ENCODE measurements at places on chromosomes 7 and 10.
A peak's percentile ranks its signal among the peaks of the same experiment; 100 is the strongest.

- no peak for ATAC-seq
These were observed 42.2 kb upstream of the ELN start for GRCh38 chr7:73985737-73986141.

DNA sequence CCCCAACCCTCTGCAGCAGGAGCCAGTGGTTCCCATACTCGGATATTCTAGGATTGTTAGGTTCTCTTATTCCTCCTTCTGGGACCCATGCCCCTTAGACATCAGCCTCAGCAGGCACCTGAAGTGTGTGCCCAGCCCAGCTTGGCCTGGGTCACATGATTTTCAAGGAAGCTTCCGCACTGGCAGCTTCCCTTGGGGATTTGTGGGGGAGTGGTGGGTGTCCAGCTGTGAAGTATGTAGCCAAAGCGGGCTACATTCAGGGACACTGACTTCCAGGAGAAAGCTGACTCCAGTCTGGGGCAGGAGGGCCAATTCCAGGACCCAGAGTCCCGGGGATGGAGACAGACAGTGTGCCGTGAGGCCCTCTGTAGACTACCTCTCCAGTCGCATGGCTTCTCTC lies 1.3 kb downstream of the LDB1 start:
- no peak for ATAC-seq

DNA sequence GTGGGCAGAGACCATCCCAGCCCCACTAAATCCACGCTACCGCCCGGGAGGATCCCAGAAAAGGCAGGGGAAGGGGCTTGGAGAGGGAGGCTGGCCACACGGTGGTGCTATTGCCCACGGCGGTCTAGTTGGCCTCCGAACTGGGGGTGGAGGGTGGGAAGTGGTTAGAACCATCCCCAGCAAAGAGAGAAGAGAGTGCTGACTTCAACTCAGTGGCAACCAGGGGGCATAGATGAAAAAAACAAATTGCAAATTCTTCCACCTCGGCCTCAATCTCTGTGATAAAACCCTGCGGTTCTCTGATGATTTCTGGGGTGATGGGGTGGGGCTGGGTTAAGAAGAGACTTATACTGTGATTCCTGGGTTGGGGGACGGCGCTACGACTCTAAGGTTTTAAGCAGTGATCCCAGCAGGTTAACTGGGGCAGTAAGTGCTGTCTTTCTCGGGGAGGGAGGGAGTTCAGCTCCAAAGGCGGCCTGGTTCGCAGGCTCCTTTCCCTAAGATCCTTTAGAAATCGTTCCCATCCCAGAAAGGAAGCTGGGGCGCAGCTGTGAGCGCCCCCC lies 154.5 kb upstream of the LYZL2 start:
- peak; percentile 72 for ATAC-seq

DNA sequence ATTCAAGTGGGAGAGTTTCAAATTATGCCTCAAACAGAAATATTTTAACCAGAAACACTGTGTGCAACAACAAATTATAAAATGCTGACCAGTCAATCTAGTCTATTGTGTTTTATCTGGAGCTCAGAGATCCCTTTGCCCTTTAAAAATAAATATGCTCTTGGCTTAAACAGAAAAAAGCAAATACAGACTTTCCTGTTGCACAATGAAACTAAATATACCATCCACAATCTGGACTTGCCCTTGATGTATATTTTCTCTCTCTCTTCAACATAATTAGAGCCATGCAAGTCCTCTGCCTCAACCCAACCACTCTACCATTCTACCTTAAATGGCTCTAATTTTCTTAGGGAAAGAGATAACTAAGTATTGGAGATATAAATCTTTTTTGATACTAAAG lies 34.9 kb downstream of the ASAH2 start:
- no peak for ATAC-seq

GRCh38 chr10:122455376-122456079 lies 1.1 kb downstream of the ARMS2 start:
- no peak for ATAC-seq
